Mesenchymal stem cell (in vitro differentiated cells and primary cell): ENCODE measurements at places on chromosomes 1 and 21.
A peak's percentile ranks its signal among the peaks of the same experiment; 100 is the strongest.

- peak; percentile 2 for DNase-seq
These were observed 1.4 kb downstream of the ZMYM6 start for GRCh38 chr1:35030338-35030737.

- DNase-seq, result no peak
These were observed 40.6 kb downstream of the LRRC3 start for GRCh38 chr21:44495611-44496563.

DNA sequence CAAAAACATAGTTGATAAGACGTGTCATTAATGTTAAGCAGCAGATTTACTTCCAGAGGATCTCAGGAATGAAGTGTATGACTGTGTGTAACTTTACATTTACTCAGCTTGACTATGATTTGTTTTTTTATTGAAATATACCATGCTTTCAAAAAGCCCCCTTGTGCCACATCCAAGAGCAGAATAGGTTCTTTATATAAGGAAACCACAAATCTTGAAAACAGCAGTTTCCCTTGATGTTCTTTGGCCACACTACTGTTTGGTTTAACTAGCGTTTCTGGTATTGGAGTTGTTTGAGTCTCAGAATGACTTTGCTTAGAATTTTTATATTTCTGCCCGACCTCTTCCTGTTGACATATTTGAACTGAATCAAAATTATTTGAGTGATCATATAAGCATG lies 25.0 kb downstream of the LRRC8C start:
- DNase-seq, result no peak

DNA sequence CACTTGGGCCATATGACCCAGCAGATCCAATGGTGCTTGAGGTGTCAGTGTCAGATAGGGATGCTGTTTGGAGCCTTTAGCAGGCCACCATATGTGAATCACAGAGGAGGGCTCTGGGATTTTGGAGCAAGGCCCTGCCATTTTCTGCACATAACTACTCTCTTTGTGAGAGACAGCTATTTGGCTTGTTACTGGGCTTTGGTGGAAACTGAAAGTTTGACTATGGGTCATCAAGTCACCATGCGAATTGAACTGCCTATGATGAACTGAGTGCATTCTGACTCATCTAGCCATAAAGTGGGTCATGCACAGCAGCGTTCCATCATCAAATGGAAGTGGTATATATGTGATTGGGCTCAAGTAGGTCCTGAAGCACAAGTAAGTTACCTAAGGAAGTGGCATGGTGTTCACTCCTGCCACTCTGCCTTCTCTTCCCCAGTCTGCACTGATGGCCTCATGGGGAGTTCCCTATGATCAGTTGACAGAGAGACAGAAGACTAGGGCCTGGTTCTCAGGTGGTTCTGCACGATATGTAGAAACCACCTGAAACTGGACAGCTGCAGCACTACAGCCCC lies 447.3 kb downstream of the AGBL4 start:
- DNase-seq, result no peak

- no peak for DNase-seq
These were observed 5.2 kb upstream of the ARID1A start for GRCh38 chr1:26690576-26691031.

GRCh38 chr1:36118447-36119204 lies 6.4 kb downstream of the COL8A2 start:
- no peak for DNase-seq

- DNase-seq, result no peak
These were observed 28.9 kb downstream of the DISP1 start for GRCh38 chr1:222843469-222844410.

GRCh38 chr1:195866781-195867222 lies 741.4 kb downstream of the KCNT2 start:
- DNase-seq, result no peak

- DNase-seq, result peak; percentile 96
These were observed 19.5 kb downstream of the PDE9A start for GRCh38 chr21:42672699-42673458.

DNA sequence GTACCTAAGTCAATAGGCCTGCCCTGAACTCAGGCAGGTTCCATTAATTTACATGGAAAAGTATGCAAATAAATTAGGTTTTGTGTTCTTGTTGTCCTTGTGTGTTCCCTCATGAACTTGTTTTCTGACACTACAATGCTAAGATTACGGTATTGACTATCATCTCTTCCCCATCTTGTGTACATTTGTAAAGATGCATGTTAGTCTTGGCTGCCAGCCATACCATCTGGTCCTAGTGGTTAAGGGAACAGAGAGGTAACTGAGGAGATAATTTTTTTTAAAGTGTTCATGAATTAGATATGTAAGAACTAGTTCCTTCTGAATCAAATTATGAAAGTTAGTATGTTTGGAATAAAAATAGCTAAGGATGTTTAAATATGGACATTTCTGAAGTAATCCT lies 167.6 kb upstream of the ADAMTS5 start:
- peak; percentile 4 for DNase-seq

DNA sequence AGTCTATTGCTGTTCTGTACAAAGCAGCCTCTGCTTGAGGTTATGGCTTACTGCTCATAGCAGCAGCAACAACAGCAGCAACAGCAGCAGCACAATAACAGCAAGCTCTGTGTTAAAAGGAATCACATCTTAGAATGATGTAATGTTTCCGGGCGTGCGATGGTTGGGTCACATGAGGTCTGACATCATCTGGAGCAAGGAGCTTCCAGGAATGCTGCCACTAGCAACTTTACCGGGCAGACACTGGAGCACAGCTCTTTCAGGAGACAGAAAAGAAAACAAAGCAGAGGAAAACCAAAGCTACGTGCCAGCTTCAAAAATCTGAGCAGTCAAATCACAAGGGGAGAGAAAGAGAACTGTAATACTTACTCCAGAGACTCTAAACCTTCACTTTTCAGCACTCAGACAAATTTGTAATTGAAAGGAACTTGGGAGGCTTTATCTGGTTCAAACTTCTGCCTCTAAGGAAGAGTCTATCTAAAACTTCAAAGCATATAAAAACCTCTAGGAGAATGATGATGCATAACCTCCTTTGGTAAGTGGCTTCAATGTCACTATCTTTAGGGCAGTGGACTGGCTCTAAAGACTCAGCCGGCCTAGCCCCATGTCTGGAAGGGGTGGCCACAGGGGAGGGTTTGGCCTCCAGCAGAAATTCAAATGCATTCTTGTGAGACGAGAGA lies 28.3 kb upstream of the RAB3GAP2 start:
- DNase-seq, result peak; percentile 97

- DNase-seq, result peak; percentile 72
These were observed 5.0 kb upstream of the ADAMTS1 start for GRCh38 chr21:26850116-26850643.

DNA sequence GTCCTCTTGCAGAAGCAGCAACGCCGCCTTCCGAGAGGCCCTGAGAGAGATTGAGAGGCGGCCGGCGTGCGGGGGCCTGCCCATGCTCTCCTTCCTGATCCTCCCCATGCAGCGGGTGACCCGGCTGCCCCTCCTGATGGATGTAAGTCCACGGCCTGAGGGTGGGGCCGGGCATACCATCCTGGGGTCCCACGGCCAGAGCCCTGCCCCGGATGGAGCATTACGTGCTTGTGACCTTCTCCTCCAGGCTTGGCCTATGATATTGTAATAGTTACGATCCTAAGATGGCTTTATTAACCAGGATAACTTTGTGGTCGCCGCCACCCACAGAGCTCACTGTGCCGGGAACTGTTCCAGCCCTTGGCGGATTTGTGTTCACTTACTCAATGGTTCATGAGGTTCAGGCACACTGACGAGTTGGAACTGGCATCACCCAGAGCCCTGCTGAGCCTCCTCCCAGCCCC lies 18.9 kb downstream of the ARHGEF16 start:
- DNase-seq, result no peak

- DNase-seq, result no peak
These were observed 325.8 kb downstream of the SMYD3 start for GRCh38 chr1:246181241-246181640.

GRCh38 chr1:211925016-211925415 lies 94.5 kb upstream of the LPGAT1 start:
- no peak for DNase-seq

GRCh38 chr1:6497867-6498575 lies 6.6 kb upstream of the PLEKHG5 start:
- no peak for DNase-seq

- no peak for DNase-seq
These were observed 26.1 kb upstream of the RGL1 start for GRCh38 chr1:183778568-183779433.

GRCh38 chr1:227068883-227069282 lies 128.8 kb downstream of the COQ8A start:
- peak; percentile 30 for DNase-seq

DNA sequence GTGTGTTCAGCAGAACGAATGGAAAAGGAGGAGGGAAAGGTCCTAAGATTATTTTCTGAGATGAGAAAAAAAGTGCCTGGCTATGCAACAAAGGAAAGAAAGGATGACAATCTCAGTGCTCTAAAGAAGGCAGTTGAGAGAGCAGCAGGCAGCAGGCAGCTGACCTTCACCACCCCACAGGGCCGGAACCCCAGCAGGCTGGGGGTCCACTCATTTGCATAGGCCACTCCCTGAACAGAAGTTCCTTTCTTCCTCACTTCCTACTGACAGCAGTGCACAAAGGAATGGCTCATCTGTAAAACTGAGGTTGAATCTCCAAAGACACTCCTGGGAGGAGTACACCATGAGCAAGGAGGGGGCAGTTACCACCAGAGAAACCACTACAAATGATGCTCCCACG lies 41.4 kb upstream of the TNR start:
- DNase-seq, result no peak

GRCh38 chr1:57353654-57354053 lies 70.2 kb downstream of the DAB1 start:
- DNase-seq, result no peak

DNA sequence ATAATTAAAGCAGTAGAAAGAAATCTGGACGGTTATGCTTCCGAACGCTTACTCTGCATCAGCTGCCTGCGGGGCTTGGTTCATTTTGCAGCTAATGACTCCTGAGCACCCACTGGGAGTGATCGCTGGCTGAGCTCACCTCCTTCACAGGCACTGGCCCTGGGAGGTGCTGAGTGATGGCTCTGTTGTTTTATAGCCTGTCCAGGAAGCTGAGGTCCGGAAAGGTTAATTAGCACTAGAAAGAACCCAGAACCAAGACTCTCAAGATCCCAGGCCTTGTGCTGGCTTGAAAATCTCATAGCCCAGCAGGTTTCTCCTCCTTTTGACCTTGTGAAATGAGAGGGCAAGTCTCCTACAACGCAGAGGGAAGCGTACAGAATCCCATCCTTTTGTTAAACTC lies 226.2 kb downstream of the AJAP1 start:
- DNase-seq, result no peak

GRCh38 chr1:90176530-90176929 lies 181.6 kb downstream of the ZNF326 start:
- DNase-seq, result peak; percentile 9

GRCh38 chr1:214511639-214511998 lies 39.8 kb downstream of the PTPN14 start:
- no peak for DNase-seq

DNA sequence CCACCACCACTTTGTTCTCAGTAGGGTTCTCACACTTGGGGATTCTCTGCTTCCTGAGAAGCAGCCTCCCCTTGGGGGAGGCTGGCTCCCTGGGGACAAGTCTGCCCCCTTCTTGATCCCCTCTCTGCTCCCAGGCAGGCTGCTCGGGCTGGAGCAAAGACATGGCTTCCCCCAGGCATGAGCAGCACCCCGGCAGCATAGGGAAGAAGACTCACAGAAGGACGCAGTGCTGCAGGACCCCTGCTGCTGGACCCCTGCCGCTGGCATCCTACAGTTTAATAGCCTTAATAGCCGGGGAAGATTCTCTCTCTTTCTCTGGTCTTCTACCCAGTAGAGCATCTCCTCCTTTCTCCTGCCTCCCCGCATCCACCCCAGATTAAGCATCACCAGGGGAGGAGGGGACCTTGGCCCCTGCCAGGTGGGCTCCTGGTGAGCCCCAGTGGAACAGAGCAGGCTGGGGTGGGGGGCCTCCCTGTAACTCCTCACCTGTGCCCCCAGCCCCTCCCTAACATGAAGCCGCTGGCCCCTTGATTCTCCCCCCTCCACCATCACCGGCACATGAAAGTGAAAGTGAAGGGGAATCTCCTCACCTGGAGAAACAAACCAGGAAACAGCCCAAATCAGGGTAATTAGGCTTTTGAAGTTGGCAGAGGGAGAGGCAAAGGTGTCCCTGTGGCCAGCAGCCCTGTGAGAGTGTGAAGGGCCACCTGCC lies 2.5 kb downstream of the WNT3A start:
- no peak for DNase-seq

DNA sequence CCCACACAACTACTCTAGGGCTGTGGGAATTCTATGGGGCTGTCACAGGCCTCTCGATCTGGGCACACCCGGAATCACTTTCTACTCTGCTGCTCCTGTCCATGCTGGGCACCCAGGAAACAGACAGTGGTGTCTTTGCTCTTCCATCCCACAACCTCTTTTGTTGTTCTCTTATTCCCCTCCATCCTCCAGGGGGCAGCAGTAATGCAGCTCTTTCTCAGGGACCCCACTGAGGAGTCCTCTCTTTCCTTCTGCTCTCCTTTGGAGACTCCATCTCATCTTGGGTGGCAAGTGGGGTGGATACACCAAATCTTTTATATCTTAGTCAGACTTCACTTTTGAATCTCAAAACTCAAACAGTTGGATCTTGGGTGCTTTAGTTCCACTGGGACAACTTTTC lies 206.3 kb downstream of the HS2ST1 start:
- no peak for DNase-seq
